Fibroblast of skin of scalp (primary cell): ENCODE measurements at places on chromosomes 7 and 10.

- DNase-seq = no peak
These were observed 316.1 kb upstream of the MTPN start for GRCh38 chr7:136293272-136293671.

DNA sequence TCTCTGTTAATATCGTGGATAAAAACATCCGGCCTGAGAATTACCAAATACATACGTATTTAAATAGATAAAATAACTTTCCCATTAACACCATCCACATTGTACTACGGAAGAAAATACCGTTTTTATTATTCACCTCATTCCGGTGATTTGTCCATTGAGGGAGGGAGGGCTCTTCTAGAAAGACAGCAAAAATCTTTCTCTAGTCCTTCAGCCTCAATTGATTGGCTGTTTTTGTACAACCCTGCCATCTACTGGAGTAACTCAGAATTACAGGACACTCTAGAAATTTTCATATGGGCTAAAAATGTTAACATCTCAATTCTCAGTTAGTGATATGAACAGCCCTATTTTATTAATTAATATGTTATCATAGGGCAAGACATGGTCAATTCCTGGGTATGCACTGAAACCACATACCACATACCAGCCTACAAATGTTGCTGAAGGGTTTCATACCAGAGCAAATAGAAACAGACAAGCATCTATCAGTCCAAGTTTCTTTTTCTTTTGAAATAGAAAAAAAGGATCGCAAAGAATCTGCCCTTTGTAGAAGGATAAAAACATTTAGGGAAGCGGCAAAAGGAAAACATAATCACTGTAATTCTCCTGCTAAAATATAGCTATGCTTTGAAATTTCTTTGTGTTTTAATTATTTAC, 55.8 kb upstream of the CDCA7L start:
- DNase-seq = peak; percentile 79

- DNase-seq = no peak
These were observed 22.6 kb downstream of the PNPLA8 start for GRCh38 chr7:108503112-108504026.

DNA sequence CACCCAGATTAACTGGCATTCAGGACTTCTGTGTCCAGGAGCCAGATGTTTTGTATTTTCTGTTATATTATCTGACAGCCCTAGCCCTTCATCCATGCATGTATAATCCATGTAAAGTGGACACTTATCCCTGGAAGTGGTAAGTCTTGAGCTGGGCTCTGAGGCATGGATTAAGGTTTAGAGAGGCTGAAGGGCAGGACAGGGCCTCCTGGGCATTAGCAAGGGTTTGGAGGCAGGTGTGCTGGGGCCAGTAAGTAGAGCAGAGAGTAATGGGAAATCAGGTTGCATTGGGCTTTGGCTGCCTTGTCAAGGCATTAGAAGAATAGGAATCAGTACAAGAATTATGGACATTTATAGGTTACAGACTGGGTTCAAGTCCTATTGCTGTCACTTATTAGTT, 138.0 kb downstream of the DYNC1I1 start:
- DNase-seq = no peak

DNA sequence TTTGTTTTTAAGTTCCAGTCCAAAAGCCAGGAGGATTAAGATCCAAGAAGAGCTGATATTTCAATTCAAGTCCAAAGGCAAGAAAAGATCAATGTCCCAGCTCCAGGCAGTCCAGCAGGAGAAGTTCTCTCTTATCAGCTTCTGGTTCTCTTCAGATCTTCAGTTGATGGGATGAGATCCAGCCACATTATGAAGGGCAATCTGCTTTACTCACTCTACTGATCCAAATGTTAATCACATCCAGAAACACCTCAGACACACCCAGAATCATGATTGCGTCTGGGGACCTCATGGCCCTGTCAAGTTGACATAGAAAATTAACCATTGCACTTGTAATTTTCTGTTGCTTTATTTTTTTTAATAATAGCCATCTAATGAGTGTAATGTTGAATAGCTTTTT, 178.4 kb downstream of the HERPUD2 start:
- no peak for DNase-seq

DNA sequence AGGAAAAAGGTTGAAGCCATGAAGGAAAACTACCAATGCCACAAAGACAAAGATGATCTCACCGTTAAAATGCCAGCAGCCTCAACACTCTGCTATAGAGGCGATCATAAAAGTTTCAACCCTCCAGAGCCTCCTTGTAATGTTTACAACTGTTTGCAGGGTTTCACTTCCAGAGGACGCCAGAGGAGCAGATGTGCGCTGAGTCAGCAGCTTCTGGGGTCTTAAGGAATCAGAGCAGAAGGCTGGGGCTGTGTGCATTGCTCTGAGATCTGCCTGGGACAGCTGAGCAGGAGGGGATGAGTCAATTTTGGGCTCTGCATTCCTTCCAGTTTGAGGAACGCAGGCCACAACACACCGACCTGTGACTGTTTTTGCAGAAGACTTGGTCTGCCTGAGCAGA, 98.3 kb downstream of the TMEM130 start:
- peak; percentile 92 for DNase-seq

DNA sequence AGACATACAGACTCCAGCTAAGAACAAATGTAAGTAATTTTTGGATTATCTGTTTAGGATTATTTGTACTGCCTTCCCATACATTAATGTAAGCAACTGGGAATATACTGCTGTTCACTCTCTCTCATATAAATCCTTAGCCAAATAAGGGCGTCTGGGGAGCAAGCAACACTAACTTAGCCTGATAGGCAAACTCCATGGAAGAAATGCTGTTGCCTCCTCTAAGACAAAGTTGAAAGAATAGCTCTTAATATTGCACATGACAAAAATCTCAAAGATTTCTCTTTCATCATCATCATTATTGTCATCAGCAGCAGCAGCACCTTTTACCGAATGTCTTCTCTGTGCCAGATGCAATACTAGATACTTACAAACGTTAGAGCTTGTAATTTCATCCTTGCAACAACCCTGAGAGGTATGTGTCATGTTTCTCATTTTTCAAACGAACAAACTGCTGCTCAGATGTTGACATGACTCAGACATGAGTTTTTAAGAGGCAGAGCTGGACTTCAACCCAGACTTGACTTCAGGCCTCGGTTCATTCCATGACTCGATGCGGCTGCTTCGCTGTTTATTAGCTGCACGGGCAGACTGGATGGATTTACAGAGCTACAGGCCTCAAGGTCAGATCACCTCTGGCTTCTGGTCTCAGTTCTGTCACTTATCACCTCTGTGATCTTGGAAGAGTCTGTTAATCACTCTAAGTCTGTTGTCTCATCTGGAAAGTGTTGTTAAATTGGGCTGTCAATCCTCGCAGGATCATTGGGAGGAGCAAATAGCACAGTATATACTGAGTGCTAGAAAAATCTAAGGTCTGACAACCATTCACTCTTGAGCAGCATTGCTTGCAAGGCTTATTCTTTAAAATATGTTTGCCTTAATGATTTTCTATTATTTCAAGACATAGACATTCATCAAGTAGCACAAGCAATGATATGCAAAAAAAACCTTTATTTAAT, 126.3 kb upstream of the CELF2 start:
- DNase-seq = peak; percentile 54

DNA sequence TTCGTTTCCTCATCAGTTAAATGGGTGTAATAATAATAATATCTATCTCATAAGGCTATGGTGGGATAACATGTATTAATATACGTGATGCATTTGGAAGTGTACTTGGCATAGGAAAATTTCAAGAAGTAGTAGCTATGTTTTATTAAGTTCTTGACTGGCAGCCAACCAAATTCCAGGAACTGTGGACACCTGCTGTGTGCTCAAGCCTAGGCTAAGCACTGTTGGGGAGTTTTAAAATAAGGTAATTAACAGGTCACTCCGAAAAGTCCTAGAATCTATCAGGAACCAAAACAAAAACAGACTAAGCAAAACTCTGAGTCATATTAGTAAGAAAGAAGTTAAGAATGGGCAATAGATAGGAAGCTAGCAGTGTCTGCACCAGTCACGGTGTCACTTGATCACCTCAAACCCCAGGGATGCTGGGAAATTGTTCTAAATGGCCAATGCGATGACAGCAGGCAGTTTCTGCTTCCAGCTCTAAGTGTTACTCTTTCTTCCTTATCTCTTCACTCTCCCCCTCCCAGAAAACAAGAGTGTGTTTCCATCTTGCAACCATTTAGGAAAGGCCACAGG, 92.0 kb upstream of the GDF10 start:
- DNase-seq = no peak

GRCh38 chr10:7986851-7987250, 67.6 kb upstream of the GATA3 start:
- peak; percentile 40 for DNase-seq
